D341Med (cell line): ENCODE measurements at places on chromosomes 4 and X.

DNA sequence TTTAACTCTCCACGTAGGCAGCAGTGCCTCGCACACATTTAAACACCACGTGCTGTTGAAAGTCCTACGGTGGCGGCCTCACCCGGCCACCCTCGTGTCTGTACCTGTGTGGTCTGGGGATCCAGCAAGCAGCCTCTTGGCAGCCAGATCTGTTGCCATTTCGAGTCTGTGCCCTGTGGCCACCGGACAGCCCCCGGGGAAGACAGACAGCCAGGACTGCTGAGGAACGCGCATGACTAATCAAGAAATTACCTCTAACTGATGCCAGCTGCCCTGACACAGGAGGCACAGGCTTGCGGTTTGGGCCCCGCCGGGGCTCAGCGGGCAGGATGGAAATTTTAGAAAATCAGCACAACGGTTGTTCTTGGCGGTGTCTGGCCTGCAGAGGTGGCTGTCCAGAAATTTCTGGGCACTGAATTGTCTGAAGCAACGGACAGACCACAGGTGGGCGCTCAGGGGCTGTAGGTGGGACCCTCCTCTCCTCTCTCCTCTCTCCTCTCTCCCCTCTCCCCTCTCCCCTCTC is 15.6 kb upstream of the ASMTL start:
- peak; percentile 46 for DNase-seq

DNA sequence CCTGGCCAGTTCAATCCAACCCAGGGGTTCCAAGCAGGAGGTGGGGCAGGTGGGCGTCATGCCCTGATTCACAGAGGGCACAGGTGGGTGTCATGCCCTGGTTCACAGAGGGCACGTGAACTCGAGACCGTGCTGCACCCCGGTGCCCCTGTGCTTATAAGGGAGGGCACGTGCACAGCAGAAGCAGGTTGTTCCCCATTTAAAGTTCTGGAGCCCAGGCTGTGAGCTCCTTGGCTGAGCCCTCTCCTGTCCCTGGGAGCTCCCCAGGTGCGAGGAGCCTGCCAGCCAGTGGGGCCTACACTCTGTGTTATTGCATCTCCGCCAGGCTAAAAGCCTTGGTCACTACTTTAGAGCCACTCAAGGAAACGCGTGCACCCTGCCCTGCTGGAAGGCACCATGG is 3.2 kb upstream of the CPZ start:
- DNase-seq, result no peak

GRCh38 chrX:98962996-98963395 is 1447.1 kb downstream of the PCDH19 start:
- no peak for DNase-seq

- no peak for DNase-seq
Measured at GRCh38 chr4:75255261-75255660, 258.9 kb downstream of the RCHY1 start.

GRCh38 chr4:176193126-176193525 is 2.3 kb downstream of the SPATA4 start:
- DNase-seq, result no peak

DNA sequence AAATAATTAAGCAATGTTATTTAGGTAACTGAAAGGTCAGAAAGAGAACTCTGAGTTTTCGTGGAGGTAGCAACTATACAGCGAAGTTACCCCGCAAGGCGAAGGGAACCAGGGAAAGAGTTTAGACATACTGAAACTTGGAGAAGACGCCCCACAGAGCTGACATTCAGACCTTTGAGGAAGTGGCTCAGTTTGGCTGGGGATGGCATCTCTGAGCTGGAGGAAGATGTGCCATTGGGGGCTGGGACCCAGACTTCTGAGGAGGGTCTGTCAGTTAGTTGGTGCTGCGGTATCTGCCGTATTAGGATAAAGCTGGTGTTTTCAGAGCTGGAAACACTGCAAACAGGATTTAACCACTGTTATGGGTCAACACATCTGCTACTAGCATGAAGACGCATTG is 156.6 kb downstream of the ANKRD50 start:
- DNase-seq, result no peak

DNA sequence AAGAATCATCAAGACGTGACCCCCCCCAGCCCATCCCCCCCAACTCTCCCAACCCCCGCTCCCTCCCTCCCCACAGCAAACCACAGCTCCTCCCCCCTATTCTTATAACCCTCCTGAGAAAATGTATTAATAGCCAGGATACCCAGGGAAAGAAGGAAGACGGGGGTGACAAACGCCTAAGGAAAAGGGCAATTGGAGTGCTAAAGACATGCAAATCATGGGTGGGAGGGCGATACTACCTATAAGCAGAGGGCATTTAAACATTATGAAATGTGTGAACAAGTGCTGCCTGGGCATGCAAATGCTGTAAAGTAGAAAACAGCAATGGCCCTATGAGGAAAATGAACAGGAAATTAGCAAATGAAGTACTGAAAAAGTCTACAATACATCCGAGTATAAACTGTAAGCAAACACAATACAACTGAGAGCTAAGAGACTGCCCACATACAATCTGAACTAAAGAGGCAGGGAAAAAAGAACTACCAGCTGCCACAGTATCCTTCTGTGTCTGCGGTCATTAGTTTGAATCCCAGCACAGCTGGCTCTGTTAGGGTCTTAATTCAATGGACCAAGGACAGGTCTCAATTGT is 2.4 kb downstream of the CXXC4 start:
- DNase-seq, result peak; percentile 55

DNA sequence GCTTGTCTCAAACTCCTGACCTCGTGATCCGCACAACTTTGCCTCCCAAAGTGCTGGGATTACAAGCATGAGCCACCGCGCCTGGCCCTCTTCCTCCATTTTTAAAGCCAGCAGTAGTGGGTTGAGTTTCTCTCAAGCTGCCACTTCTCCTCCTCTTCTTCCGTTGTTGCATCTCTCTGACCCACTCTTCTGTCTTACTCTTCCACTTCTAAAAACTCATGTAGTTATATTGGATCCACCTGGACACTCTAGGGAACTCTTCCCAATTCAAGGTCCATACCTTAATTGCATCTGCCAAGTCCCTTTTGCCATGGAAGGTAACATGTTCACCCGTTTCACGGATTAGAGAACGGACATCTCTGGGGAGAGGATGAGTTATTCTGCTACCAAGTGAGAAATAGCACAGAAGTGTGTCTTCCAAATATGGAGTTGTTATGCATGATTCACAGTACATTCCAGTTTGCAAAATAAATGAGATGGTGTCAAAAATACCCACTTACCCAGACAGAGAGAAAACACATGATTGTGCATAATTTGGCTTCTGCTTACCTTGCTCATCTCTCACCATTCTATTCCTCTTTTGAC is 51.8 kb downstream of the GBA3 start:
- no peak for DNase-seq

- no peak for DNase-seq
Measured at GRCh38 chr4:153731239-153731638, 28.6 kb downstream of the RNF175 start.

DNA sequence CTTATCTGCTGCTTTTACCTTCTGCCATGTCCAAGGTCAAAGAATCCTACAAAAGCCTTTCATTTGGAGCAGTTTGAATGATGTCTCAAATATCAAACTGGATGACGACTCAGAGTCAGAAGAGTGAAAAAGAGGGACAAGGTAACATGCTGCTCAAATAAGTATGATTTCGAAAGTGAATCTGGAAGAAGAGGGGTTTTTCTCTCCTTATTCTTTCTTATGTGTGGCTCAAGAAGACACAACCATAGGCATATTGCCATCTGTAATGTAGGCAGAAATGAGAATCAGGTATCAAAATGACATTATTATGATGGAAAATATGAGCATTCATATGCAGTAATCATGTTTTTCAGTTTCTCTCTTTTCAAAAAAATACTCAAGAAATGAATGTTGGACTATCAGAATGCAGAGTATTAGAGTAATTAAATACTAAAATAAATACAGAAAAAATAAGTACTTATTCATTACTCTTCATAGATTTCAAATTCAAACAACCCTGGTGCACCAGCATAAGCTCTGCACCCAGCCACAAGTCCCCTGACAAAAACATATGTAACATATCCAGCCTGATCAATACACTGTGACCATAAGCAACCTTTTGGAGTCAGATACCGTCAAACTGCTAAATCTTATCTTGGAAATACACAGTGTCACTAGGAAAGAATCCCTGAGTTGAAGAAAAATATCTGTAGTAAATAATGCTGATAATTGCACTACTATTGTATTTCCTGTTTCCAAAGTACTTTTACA is 468.6 kb downstream of the INPP4B start:
- no peak for DNase-seq

GRCh38 chr4:38856524-38857337 is at the start of gene TLR6:
TSS of gene TLR6 (minus strand) at chr4:38856817. CDS start at chr4:38829473, 27,344 bp downstream.
- DNase-seq, result no peak

GRCh38 chr4:77631276-77631675 is 25.7 kb downstream of the CXCL13 start:
- no peak for DNase-seq

DNA sequence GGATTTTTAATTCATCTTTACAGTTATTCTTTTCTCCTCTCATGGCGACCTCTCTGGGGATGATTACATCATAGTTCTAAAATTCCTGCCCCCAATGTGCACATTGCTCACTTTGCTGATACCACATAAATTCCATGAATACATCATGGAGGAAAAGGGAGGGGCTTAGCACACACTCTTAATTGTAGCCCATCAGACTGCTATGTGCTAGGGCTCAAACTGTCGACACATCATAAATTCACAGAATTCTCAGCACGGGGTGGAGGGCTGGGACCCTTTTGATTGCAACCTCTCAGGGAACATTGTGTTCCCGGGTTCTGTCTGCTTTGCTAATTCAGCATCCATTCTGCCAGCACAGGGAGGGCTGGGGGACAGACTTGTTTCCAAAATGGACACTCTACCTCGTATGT is 592.9 kb downstream of the BCOR start:
- no peak for DNase-seq

DNA sequence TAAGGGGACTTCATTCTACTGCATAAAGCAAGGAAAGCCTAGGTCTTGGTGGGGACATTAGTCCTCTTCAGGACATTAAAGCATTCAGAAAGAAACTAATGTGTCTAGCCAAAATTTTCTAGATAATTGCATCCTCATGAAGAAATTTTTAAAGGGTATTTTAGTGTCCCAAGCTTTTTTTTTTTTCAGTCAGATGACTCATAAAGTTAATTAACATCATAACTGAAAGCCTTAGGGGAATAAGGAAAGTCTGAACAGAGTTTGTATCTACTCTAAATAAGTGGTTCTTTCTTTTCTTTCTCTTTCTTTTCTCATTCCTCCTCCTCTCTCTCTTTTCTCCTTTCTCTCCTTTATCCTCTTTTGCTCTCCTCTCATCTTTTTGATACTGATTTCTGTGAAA is 202.4 kb downstream of the ADAMTS3 start:
- DNase-seq, result no peak

- DNase-seq, result no peak
Measured at GRCh38 chr4:107472265-107472948, 247.6 kb downstream of the PAPSS1 start.

DNA sequence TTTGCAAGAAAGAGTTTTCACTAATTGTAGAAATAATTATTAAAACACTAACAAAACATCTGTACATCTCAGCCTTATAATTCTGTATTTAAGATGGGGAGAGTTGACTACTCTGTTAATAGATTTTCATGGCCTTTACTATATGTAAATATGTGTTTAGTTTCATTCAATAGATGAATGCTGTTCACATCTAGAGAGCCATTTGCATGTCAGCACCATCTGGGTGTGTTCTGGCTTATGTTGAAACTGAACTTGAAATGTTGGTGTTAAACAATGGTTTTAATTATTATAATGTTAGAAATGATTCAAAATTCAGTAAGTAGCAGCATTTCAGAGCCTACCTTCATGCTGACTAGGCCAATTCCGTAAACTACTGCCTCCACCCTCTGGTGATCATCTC is 102.5 kb upstream of the ADAD1 start:
- DNase-seq, result no peak

DNA sequence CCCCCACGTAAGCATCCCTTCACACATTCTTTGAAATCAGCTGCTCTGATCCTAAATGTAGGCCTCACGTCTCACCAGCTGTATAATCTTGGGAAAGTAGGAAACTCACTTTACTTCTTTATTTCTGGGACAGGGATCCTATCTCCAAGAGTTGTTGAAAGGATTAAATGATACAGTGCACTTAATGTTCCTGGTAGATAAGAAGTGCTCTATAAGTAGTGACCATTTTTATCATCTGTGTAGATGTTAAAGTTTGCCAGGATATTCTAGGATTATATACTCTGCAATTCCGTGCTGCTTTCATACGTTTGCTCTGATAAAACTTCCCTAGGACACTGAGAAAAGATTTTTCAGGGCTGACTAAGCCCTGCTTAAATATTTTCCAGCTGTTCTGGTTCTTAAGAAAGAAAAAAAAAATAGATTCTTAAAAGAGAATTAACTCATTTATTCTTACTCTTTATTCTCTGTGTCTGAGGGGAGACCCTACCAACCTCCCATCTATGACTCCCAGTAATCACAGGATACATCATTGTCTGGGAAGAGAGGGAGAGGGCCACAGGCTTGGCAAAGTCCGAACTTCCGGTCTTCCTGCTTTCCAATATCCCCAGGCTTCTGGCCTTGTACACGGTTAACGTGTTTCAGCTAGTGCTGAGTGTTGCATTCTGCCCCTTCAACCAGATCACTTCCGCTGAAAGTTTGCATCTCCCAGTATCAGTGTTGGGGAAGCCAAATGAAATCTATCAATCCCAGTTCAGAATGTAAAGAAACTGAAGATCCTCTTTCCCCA is 269.2 kb downstream of the TRIML1 start:
- DNase-seq, result no peak
